ENCODE measurements at places on chromosomes 3 and 15.

- no peak for DNase-seq
These were observed 98.5 kb upstream of the OSTN start for GRCh38 chr3:191100516-191100915.

DNA sequence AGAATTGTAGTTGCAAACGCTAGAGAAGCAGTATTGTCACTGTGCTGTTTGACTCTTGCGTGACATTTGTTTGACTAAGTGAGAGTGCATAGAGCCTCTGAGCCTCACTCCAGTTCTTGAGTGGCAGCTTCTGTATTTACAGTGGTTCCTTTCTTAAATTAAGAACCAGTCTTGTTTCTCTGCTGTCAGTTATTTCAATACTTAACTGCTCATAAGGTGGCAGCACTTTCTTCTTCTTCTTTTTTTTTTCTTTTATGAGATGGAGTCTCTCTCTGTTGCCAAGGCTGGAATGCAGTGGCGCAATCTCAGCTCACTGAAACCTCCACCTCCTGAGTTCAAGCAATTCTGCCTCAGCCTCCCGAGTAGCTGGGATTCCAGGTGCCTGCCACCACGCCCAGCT lies 372.1 kb downstream of the LPP start:
- DNase-seq: no peak

- no peak for DNase-seq
These were observed 361.9 kb downstream of the CLSTN2 start for GRCh38 chr3:140296796-140297352.

DNA sequence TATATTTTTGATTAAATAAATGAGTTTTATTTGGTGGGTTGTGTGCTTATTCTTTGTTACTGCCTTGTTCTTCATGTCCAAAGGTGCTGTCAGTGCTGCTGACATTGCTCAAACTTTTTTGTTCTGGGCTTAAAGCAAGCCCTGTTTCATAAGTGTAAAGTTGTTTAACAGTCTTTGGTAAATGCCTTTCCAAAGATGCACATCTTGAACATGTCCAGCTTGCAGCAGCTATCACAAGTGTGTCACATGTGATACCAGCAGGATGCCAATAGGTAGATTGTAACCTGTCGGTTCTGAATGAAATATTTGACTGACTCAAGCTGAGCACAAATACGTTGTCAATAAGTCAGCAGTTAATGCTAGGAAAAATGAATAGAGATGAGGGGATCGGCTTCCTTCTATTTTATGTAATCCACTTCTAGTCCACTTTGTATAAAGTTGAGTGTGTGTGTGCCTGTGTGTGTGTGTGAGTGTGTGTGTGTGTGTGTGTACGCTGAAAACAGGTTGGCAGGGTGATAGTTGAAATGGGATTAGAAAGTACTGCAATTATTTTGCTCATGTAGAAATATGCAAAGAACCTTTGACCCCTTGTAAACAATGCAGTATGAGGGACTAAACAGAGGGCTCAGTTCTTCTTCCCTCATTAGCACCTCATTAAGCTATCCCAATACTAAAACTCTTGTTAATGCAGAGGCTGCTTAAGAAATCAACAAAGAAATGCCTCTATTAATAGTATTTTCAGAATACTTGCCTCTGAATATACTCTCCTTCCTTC lies 986.5 kb downstream of the TUSC7 start:
- DNase-seq: no peak

- DNase-seq: no peak
These were observed 97.8 kb downstream of the DNAH12 start for GRCh38 chr3:57446318-57446841.

DNA sequence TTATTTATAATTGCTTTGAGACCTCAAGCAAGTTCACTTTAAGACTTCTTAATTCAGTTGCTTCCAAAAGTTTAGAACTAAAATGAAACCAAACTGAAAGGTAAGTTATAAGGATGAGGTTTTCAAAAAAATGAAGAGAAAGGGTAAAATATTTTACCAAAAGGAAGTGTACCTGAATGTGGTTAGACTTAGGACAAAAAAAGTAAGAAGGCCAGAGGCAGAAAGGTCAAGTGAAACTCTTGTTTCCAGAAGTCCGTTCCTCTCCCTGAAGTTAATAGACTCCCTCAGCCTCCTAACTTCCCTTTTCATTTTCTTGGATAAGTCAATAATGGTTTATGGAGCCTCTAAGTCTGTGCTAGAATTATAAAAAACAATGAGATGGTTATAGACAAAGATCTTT lies 16.6 kb downstream of the BTLA start:
- no peak for DNase-seq

DNA sequence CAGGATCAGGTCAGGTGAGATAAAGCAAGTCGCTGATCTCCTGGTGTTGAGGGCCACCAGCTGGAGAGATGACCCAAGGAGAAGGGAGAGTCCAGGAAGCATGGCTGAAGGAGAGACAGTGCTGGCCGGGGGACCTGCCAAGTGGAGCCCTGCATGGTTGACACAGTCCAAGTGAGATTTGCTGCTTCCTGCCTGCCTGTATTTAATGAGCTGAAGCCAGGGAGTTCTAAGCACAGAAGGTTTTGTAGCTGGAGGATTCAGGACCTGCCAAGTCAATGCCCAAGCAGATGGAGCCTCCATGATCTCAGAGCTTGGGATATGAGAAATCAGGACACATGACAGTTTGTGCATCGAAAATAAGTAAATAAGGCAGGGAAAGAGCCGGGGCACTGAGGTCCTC lies 125.6 kb downstream of the SRGAP3 start:
- DNase-seq: no peak

GRCh38 chr3:38980938-38981337 lies 70.8 kb downstream of the SCN11A start:
- no peak for DNase-seq

- no peak for DNase-seq
These were observed 109.7 kb upstream of the PDZRN3 start for GRCh38 chr3:73734211-73735089.

DNA sequence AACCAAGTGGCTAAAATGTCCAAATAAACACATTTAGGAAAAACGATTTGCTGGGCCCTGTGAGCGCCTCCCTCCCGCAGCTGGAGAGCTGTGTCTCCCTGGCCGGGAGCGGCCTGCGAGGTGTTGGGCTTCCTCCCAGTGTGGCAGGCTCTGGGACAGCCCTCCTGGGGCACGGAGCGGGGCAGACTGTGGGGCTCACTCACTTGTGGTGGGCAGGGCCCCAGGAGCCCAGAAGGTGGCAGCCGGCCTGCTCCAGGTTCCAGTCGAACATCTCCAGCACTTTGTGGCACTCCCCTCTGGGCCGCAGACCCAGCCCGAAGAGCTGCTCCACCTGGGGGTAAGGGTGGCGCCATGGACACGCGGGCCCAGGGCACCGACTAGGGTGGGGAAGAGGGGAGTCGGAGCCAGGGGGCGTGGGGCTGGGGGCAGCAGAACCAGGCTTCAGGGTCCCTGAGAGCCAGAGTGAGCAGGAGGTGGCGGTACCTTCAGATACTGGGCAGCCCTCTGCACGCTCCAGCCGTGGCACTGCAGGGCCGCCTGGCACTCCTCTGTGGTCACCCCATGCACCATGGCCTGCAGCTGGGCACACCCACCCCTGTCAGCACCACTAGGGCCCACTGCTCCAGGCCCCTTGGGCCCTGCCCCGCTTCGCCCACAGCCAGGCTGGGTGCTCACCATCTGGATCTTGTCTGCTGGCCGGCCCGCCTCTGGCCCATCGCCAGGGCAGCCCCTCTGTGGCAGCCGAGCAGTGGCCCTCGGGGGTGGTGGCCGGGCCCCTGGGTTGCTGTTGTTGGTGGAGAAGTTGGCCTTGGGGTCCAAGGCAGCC lies 41.5 kb downstream of the TNK2 start:
- no peak for DNase-seq

DNA sequence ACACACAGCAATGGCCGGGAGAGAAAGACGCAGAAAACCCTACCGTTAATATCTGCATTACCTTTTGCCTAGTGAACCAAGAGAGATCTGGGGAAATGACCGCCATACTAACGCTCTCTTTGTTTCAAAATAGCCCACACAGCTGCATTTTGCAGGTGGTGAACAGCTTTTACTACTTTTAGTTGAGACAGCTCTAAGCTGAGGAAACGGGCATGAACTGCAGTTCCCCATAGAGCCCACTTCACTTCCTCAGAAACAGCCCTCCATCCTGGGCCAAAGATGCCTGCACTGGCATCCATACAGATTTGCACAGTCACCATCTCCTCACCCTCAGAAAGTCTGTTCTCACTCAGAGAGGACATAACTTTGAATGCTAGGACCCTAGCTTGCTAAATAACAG lies 45.0 kb downstream of the ZNF860 start:
- DNase-seq: no peak

GRCh38 chr3:170117134-170117533 lies 64.4 kb downstream of the PHC3 start:
- DNase-seq: no peak

GRCh38 chr3:52774901-52775864 lies 2.2 kb upstream of the ITIH1 start:
- no peak for DNase-seq

DNA sequence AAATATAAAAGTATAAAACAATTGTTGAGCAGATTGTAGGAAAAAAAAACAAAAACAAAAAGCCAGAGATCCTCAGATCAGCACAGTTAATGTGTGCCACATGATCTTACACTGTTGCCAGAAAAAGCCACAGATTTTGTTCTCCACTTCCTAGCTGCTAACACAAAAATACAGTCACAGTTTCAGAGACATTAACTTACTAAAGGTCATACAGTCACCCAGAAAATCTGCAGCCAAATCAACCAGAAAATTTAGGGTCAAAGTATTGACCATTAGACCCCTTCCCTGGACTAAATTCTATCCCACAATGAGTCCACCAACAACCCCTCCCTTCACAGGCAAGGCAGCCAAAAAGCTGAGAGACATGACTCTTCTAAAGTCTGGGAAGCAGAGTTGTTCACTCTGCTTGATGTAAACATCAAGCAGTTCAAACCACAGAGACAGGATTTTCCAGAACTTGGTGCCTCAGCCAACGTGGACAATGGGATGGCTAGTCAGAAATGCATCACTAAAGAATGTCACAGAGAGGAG lies 59.1 kb downstream of the SST start:
- no peak for DNase-seq

DNA sequence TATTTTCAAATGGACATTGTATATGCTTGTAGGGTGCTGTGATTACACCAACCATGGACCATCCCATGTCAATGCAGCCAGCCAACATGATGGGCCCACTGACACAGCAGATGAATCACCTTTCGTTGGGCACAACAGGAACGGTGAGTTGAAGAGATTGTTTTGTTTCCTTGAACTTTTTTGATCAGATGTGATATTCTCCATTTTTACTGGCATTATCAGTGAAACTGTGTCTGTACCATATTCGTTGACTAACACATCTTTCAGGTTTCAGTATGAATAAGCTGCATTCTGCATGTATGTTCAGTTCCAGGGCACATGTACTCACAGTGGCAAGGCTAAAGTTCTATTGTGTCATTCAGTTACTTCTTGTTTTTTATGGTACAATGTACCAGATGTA lies 655.2 kb downstream of the RBMS3 start:
- no peak for DNase-seq

GRCh38 chr3:158379517-158379916 lies 191.5 kb upstream of the MLF1 start:
- DNase-seq: no peak

DNA sequence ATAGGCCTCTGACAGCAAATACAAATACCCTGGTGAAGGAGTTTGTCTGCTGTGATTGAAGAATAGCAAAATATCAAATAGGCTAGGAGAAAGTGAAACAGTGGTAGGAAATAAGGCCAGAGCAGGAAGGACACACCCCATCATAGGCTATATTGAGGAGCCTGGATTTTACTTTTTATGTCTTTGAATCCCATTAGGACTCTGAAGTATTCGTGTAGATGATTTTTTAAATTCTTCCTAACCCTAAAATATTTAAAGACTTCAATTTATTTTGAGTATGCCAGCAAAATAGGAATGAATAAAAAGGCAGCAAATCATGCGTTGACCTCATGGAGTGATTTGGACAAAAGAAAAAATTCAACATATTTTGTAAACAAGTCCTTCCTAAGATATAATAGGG lies 562.8 kb downstream of the NAALADL2 start:
- DNase-seq: no peak

DNA sequence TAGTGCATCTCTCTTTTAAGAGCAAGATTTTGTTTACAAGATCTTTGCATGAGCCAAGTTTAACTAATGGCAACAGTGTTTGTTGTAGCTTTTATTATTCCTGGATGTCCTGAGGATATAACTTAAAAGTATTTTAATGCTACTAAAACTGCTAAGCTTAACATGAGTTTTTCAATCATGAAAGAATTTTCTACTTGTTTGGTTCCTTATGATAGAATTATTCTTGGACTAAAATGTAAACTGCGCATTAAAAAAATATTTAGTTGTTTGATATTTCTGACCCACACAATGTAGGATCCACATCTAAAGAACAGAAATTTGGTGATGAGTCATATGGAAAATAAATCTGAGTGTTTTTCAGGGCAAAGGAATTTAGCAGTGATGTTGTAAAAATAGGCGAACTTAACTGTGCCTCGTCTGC lies 70.8 kb downstream of the RAP2B start:
- DNase-seq: no peak

DNA sequence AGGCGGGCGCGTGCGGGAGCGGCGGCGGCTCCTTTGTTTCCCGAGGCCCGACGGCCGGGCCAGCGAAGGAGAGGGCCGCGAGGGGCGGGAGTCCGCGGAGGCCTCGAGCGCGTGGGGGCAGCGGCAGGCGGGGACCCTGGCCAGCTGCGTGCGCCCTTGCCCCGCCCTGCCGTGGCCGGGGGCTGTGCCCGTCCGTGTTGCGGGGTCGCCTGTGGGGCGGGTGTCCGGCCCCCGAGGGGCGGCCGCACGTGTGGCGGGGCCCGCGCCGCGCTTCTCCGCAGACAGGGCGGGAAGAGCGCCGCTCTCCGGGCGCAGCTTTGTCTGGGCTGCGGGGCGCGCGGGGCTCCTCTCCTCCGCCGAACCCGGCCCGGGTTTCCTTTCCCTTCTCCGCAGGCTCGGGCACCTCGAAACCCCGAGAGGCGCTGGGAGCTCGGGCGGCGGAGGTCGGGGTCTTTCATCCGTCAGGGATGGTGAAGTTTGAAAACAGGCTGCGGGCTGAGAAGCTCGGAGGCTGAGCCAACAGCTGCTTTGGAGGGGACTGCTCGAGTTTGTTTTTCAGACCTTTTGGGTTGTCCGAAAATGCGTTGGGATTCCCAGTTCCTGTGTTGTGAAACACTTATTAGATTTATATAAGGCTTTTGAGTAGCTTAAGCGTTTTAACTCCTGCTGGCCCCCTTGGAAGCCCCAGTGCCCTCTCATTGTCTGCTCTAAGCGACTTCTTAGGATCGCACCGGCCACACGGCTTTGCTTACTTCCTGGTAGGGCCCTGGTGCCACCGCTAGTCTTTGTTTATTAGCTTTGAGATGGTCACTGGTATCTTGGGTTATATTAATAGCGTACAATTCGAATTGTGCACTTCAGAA lies 817 bp downstream of the USP3 start:
- DNase-seq: peak; percentile 24

DNA sequence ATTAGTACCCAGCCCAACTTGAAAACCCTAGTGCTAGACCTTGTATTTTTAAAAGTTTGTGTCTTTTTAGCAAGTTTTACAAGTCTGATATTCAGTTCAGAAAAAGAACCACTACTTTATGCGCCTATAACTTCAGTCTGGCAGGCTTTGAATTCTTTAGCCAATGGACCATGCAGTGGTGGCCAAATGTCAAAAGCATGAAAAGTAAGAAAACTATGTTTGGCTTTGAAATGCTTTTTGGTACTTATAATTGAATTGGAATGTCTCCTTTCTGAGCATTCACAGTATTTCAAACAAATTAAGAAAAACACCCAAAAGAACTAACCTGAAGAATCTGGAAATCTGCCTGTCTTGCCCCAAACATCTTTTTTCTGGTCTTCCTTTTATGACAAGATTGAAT lies 12.8 kb downstream of the WDR48 start:
- no peak for DNase-seq

GRCh38 chr3:132916096-132916495 lies 122.1 kb upstream of the TMEM108 start:
- DNase-seq: no peak

Data from T-cell (primary cell).